ENCODE measurements at places on chromosomes 1 and 21.

DNA sequence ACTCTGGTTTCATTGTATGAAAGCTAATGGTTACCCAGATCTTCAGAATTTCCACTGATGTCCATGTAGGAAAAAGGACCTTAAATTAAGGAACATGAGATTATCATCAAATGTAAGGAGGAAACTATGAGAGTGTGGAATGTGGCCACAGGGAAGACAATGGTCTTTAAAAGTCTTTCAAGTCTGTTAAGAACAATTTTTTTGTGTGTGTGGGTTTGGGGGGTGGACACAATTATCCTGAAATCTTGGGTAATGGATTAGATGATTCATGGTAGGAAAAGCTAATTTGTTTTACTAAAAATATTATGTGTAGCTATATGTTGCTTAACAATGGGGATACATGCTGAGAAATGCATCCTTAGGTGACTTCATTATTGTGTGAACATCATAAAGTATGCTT lies 72.9 kb downstream of the PLA2G4A start:
- DNase-seq, result no peak

- no peak for DNase-seq
Observed at GRCh38 chr1:212089560-212090163, 54.1 kb downstream of the DTL start.

GRCh38 chr1:34529935-34530859 lies 224.7 kb upstream of the GJB5 start:
- DNase-seq, result peak; percentile 9

- peak; percentile 81 for DNase-seq
Observed at GRCh38 chr1:216310776-216311175, 112.5 kb downstream of the USH2A start.

DNA sequence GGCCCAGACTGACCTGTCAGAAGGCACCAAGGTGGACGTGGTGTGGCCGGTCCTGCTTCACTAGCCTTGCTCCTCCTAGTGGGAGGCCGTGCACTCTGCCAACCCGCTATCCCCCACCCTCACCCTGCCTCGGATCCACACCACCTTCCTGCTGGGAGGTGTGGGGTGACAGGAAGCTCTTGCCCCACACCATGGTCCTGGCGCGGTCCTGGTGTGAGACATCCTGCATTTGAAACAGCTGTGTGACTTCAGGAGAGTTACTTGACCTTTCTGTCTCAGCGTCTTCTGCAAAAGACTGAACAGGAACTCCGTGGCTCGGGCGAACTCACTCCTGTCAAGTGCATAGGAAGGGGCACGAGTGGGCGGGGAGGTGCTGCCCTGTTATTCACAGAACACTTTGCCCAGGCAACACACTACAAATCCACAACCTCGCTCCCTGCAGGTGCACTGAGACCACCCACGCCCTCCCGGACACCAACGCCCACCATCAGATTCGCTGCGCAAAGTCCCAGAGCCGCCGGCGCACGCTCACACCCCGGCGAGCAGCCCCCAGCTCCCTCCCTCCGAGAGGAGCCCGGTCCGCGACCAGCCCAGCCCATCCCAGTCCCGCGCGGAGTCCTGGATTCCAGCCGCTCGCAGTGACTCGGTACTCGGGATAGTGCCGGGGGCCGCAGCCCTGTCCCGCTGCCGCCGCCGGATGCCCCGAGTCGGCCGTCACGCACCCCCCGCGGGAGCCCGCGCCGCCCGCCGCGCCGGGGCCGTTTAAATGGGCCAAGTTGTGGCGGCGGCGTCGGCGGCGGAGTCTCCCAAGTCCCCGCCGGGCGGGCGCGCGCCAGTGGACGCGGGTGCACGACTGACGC lies at the start of gene SAMD11:
Gene SAMD11, plus strand, starts transcription at position 793 of the 860 bp plus-strand sequence. CDS start 509 bp downstream, outside the sequence.
- peak; percentile 95 for DNase-seq

- DNase-seq, result peak; percentile 61
Observed at GRCh38 chr1:75265792-75266191, 131.6 kb downstream of the LHX8 start.

GRCh38 chr21:21057349-21058062 lies 59.3 kb downstream of the NCAM2 start:
- no peak for DNase-seq

- DNase-seq, result no peak
Observed at GRCh38 chr1:35850051-35850450, 33.0 kb upstream of the AGO1 start.

DNA sequence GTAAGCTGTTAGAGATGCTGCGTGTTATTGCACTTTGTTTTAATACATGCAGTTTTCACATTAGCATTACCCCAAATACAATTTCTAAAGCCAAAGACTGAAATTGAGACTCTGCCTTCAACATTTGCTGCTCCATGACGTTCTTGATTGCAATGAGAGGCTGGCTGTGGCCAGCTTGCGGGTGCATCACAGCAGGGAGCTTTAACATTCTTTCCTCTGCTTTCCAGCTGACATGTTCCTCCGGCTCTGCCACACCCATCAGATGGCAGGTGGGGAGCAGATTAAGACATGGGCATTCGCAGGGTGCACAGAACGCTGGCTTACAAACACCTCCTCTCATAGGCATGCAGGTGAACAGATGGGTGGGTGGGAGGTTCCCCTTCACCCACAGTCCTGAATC lies 314.1 kb downstream of the DISC1 start:
- DNase-seq, result peak; percentile 54

DNA sequence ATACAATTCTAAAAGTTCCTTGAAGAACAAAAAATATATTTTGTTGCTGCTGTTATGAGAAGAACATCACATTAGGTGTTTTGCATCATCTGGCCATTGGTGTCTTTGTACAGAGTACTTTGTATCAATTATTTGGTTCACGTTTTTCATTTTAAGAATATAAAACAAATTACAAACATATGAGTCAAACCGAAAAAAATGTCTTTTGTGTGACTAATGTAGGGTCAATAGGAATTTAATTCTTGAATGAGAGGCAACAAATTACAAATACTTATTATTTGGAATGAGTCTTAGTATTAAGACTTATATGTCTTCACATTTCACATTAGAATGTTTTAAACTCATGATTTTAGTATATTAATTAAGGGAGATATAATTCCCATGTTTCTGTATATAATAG lies 54.8 kb downstream of the NR5A2 start:
- no peak for DNase-seq

- no peak for DNase-seq
Observed at GRCh38 chr1:153553830-153554541, 4.9 kb upstream of the S100A3 start.

GRCh38 chr1:102096162-102096561 lies 99.4 kb upstream of the OLFM3 start:
- no peak for DNase-seq

GRCh38 chr1:166603296-166603695 lies 236.0 kb upstream of the POGK start:
- DNase-seq, result no peak

DNA sequence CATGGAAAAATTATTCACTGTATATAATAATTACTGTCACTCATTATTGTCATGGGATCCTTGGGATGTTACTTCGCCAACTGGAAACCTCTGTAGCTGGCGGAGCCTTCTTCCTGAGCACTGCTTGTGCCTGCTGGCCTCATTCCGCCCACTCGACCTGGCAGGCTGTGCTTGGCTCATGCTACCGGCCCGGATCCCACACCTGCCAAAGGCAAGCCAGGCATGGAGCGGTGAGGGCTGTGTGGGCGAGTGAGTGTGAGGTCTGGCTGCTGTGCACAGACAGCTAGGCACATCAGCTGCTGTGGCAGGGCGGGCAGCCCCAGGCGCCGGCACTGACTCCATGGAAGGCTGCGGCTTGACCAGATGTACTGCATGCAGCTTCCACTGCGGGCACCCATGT lies 78.4 kb downstream of the DISP1 start:
- DNase-seq, result no peak

- no peak for DNase-seq
Observed at GRCh38 chr1:18998016-18998724, 41.7 kb upstream of the IFFO2 start.

DNA sequence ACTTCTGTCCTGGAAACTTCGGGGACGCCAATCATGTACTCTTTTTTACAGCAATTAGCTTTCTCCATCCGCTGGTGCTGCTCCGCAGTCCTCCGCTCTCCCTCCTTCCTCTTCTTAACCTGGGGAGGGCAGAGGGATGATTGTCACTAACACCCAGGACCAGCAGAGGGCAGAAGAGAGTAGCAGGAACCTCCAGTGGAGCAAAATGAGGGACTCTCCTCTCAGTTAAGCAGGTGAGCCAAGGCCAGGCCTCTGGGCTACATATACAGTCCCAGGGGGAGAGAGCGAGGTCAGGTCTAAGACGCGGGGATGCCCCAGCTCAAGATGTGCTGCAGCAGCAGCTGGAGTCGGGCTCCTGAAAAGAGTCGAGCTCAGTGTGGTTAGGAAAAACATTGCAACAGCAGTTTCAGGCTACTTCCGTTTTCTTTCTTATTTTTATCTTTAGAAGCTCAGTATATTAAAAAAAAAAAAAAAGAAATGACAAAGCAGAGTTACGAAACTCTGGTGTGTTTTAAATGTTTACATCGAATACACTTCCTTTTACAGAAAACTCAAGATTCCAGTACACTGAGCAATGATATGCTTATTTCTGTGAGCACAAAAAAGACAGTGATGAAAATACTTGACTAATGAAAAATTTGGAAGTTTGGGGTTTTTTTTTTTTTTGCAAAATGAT lies 25.7 kb upstream of the NLRP3 start:
- DNase-seq, result peak; percentile 79

DNA sequence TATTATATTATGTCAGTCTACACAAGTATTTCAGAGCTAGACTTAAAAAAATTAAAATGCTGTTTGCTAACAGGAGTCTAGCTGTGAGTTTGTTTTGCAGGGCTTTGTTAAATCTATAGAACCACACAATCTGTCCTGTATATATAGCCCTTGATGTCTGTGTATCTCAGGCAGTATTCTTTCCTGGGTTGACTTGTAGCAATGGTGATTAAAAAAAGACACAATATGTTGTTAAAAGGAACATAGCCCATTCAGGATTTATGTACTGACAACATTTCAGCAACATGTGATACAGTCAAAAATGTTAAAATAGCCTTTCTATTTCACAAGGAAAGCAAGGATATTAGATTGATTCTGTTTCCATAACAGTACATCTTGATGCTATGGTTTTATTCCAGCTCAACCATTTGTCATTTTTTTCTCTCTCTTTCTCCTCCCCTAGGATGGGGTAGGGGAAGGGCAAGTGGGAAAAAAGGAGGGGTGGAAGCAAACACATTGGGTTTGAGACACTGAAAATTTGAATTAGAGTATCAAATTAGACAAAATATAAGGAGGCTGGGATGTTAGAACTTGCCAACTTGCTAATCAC lies 139.2 kb downstream of the DSCAM start:
- DNase-seq, result no peak

DNA sequence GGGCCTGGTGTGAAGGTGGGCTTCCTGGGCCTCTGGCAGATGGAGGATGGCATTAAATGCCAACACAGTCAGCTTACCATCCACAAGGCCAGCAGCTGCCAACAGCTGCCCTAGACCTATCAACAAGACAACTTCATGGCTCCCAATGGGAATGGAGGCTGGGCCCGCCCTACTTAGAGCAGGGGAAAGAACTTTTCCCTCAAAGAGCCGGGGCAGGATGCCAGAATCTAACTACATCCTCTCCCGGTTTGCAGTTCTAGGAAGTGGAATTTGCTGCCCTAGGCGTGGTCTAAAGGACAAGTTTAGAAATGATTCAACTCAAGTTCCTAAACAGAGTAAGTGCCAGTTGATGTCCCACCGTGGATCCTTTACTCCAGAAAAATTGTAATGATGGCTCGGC lies 13.1 kb downstream of the ICMT start:
- DNase-seq, result no peak
